Activated CD4-positive, alpha-beta T cell treated with anti-CD3 and anti-CD28 coated beads, Interleukin-2, amount 50 U/mL, for 24 hours (primary cell): ENCODE measurements at places on chromosomes 5 and 9.
A peak's percentile ranks its signal among the peaks of the same experiment; 100 is the strongest.

DNA sequence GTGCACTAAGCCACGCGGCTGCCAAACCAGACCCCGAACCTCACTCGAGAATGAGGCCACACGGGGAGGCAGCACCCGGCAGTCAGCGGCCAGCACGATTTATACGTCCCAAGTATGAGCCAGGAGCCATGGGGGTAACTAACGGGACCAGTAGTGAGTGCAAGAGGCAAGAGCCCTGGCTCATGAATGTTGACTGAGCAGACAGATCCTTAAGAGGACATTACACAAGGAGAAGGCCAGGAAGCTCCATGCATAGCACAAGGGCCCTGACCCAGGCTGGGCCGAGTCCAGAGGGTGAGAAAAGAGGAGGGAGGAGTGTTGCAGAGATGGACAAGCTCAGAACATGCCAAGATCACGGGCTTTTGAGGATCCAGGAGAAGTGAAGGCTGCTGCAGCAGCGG lies 58.6 kb upstream of the PHYKPL start:
- DNase-seq = no peak

- DNase-seq = no peak
Measured at GRCh38 chr5:76710991-76711390, 4.9 kb upstream of the F2R start.

DNA sequence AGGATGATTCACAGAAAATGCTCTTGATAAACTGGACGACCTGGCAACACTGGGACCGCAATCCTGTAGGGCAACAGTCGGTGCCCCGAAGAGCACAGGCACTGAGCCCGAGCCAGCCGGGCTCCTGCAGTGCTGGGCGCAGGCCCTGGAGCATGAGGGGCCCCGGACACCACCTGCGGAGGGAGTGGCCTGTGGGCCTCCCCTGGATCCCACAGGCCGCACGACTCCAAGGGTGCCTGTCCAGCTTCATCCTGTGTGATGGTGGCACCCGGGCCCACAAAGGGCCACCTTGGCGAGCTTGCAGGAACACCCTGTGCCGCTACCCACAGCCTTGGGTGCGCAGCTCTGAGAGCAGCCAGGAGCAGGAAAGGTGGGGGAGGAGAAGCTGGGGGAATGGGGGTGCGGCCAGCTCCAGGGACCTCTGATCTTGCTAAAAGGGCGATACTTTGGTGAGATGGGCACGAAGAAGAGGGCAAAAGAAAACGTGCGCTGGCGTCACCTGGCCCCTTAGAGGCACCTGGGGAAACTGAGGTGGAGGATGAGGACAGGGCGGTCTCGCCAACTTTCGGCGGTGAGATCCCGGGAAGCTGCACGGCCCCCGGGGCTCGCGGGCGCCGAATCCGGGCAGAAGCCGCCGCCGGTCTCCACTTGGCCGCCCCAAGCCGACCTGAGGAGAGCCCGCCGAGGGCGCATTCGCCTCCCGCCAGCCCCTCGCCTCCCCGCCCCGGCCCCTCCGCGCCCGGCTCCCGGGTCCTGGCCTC lies 722 bp downstream of the TBC1D9B start:
- no peak for DNase-seq

DNA sequence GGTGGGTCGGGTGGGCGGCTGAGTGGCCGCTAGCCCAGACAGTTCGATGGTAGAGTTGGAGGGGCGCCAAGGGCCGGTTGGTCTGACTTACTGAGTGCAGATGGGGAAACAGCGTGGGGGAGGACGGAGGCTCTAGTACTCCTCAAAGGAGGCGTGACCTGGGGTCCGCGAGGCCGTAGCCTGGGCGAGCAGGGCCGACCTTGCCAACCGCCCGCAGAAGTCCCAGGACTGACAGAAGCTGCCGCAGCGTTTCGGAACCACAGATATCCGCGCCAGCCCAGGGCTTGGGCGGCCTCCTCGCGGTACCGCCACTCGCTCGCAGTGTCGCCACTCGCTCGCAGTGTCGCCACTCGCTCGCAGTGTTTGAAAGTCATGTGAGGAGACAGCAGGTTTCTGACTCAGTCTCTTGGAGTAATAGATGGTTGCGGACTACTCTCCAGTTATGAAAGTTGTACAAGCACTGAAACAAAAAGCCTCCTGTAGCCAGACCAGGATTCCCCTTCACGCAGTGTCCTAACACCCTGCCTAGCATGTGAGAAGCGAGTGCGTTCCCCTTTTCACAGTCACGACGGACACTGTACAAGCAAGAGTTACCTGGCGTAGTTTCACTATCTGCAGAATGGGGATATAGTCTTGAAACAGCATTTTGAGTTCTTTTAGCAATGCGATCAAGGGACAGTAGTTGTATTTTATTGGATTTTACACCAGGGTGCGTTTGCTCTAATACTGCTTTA lies 674 bp downstream of the TMEM38B start:
- peak; percentile 38 for DNase-seq

GRCh38 chr9:98667005-98667640 lies 41.6 kb downstream of the GABBR2 start:
- no peak for DNase-seq

DNA sequence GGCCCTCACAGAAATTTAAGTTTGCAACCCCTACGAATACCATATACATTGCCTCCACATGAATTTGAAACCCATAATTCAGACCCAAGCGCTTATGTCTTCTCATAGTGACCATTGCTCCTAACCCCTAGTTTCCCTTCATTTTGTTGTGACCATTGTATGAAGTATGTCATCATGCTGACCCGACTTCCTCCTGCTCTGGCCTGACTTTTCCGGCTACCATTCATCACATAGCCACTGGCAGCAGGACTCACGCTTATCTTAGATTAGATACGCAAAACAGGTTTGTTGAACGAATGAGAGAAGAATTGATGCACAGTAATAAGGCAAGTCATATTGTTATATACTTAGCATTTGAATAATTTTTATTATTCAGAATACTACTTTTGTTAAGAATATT lies 345.4 kb downstream of the FBXL17 start:
- no peak for DNase-seq

- no peak for DNase-seq
Measured at GRCh38 chr9:134053401-134053871, 14.4 kb downstream of the BRD3 start.

DNA sequence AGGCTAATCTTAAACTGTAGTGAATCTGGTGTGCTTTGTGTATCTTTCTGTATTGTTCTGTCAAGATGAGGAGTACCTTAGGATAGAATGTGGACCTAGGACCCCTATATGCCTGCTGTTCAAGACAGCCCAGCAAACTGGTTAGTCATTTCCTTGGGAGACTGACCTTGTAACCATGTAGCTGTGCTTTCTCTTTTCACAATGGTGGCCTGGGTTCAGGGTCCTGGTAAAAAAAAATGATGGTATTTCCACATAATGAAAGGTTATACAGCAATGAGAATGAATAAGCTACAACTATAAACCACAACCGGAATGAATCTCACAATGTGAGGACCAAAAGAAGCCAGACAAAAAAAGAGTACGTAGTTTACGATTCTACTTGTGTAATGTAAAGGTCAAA lies 36.4 kb upstream of the F2RL1 start:
- no peak for DNase-seq

DNA sequence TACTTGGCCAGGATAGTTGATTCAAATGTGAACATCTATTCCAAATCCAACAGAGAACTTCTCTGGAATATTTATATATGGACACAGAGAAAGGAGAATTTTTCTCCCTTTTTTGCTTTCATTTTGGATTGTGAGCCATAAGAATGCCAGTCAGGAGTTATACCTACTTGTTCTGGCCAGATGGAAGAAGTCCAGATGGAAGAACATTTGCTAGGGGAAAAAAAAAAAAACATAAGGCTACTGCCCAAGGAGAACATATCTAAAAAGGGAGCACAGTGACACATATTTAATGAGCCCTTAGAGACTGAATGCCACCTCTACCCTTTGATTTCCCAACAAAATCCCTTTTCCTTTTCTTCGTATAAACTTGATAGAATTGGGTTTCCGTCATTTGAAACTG lies 61.7 kb upstream of the PPP2R2B start:
- DNase-seq = no peak

DNA sequence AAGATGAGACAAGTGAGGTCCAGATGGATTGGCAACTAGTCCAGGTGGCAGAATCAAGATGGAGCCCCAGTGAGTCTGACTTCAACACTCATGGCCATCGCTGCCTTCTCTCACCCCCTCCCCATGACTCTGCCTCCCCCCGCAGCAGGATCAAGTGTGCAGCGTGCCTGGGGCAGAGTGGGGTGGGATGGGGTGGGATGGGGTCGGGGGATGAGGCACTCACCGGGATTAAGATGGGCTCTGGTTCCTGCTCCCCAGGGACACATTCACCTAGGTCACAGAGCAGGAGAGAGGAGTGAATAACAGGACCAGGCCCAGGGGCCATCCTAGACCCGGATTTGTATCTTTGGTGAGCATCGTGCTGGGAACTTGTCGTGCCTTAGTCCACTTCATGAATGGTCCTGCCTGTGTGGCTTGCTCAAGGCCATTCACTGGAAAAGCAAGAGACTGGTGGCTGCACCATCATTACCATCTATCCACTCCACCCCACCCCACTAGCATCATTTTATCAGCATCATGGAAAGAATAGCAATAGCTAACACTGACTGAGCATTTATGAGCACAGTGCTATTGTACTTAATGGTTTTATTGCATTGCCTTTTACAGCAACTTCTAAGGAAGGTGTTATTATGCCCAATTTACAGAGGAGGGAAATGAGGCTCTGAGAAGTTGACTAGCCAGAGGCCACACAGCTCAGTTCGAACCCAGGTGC lies 8.5 kb downstream of the AMBP start:
- DNase-seq = no peak

GRCh38 chr9:90308691-90309090 lies 333.9 kb downstream of the DIRAS2 start:
- DNase-seq = no peak
